ENCODE measurements at places on chromosomes 6 and 20.

- DNase-seq = no peak
Observed at GRCh38 chr20:8449123-8449522, 317.1 kb downstream of the PLCB1 start.

DNA sequence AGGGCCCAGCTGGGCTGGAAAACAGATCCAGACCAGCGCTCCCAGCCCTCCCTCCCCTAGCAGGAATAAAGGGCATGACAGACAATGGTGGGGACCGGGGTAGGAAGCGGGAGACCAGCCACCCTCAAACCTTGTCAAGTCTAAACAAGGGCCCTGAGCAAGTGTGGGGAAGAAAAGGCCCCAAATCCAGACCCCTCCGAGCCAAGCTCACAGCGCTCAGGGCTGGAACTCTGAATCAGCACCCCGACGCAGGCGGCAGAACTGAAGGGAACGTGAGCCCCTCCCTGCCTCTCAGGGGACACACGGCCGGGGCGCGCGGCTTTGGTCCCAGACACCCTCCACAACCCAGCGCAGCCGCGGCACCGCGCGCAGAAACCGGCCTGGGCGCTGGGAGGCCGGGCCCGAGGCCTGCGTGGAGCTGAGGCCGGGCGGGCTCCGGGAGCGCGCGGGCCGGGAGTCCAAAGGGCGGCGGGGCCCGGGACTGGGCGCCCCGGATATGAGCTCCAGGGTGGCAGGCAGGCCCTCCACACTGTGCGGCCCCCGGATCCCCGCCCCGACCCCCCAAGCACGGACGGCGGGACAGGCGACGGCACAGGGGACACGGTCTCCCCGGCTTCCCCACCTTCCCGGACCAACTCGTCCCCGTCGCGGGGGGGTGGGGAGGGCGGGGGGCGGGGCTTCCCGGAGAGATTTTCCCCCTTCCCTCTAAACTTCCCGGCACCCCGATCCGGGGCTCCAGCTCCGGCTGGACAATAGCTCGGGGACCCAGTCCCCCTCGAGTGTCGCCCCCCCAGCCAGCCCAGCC lies 641 bp downstream of the TEAD3 start:
- no peak for DNase-seq

GRCh38 chr6:114049367-114049966 lies 78.5 kb upstream of the HDAC2 start:
- DNase-seq = no peak

GRCh38 chr20:23101696-23102406 lies 15.7 kb upstream of the CD93 start:
- DNase-seq = peak; percentile 29

DNA sequence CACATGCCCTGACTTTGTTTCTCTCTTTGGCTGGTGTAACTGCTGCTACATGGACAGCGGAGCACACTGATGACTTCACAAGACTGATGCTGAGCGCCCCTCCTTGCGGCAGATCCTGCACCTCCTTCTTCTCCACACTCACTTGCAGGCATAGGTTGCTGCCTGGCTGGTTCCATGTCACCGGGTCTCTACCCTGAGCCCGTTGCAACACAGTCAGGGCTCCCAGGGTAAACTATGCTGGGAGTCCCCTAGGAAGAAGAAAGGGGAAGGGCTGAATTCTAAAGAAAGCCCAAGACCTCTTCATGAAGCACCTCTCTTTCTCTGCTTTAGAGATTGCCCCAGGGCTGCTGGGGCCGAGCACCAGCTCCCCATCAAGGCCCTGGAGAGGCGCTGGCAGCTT lies 83.3 kb upstream of the DUSP22 start:
- DNase-seq = no peak

DNA sequence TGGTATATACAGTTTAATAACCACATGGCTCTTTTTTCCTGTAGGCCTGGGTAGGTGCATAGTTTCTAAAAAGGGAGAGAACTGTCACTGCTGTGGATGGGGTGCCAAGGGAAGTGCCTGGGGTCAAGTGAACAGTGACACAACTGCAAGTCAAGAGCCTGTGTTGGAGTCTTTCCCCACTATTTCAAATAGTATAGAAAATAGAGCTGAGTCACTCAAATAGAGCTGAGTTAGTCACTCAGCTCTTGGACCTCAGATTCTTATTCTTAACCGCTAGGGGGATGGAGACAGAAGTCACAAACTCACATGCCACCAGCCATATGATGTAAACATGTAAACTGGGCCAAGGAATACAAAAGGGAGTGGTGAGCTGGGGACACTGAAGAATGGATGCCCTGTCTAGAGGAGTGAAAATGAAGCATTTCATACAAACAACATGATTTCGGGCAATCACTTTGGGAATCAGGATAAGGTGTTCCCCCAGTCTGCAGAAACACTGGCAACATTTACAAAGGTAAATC lies 2.1 kb downstream of the NQO2 start:
- DNase-seq = peak; percentile 97

- peak; percentile 57 for DNase-seq
Observed at GRCh38 chr6:118574051-118574865, 26.2 kb downstream of the PLN start.

DNA sequence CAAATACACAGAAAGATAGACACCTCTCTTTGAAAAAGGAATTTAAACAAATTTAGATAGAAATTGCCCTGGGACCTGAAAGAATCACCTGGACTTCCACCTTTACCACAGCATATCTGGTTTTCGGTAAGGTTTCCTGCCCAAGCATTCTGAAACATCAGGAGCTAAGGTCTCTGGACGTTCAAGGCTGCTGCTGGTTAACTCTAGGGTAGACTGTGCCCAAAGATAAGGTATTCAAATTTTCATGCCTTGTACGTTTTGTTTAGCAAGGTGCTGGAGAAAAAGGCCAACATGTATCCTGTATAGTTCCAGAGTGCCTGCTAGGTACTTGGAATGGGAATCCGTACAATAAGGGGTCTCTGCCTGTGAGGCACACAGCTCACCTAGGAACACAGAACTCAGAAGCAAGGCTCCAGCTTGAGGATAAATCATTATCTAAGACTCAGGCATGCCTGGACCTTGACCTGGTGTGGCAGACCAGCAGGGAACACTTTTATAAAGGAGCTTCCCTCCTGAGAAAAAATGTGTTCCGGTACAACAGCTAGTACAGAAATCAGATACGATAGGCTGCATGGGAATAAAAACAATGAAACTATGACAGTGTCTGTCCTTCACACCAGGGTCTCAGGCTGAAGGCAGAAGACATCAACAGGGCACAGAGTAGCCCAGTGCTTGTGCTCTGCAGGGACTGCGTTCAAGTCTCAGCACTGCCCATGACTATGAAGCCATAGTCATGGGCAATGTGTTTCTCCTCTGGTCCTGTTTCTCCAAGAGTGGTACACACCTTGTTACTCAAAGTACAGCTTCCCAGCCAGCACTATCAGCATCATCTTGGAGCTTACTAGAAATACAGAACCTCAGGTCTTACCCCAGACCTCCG lies 70.4 kb downstream of the METTL24 start:
- no peak for DNase-seq

DNA sequence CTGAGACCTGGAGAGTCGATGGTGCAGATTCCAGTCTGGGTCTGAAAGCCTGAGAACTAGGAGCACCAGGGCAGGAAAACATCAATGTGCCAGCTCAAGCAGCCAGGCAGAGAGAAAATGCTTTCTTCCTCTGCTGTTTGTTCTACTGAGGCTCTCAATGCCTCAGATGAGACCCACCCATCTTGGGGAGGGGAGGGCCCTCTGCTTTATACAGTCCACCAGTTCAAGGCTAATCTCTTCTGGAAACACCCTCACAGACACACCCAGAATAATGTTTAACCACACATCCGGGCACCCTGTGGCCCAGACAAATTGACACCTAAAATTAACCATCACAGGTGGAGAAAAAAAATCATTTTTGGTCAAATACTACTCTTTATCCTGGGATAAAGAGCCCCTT lies 89.3 kb upstream of the SLC22A23 start:
- no peak for DNase-seq
